ENCODE measurements at places on chromosomes 16 and 17.

GRCh38 chr17:64158406-64158805 lies 28.5 kb upstream of the ERN1 start:
- DNase-seq: no peak

GRCh38 chr17:41594363-41594915 lies 7.7 kb upstream of the KRT14 start:
- DNase-seq: no peak

DNA sequence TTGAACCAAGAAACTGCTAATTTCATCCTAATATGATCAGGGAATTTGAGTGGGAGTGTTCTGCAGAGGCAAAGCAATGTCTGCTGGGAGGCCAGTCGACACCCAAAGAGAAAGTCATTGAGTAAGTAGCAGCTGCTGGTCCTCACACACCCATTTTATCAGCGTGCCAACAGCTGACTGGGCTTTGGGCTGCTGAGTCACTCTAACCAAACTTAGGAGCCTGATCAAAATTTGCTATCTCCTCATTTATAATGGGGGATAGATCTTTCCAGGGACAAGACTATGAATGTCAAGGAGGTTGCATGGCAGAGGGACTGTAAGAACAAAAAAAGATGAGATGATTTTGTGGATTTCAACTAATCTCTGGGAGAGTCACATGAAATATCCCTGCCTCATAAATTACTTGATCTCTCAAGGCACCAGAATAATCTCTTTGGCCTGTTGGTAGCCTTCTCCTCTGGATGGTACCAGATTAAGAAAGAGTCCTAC lies 32.9 kb downstream of the CPSF4L start:
- DNase-seq: no peak

GRCh38 chr16:82384017-82384416 lies 214.0 kb upstream of the MPHOSPH6 start:
- no peak for DNase-seq

DNA sequence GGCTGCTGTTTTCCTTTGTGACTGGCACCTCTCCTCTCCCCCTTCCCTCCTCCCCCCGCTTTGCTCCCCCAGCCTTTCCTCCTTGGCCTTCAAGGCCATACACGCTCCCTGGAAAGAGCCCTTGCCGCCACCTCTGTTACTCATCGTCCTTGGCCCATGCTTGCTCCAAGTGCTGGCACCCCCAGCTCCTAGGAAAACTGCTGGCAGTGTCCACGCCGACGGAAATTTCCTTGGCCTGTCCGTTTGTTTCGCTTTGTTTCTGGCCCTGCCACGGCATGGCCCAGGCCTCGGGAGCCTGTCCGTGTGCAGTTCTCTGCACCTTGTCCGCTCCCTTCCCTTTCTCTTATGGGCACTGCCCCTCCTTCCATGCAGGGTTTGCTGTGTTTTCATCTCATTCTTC lies 18.0 kb downstream of the CA5A start:
- DNase-seq: no peak

- no peak for DNase-seq
Measured at GRCh38 chr17:75835654-75835987, 8.6 kb downstream of the UNC13D start.
